ENCODE measurements at places on chromosomes 11 and 22.

DNA sequence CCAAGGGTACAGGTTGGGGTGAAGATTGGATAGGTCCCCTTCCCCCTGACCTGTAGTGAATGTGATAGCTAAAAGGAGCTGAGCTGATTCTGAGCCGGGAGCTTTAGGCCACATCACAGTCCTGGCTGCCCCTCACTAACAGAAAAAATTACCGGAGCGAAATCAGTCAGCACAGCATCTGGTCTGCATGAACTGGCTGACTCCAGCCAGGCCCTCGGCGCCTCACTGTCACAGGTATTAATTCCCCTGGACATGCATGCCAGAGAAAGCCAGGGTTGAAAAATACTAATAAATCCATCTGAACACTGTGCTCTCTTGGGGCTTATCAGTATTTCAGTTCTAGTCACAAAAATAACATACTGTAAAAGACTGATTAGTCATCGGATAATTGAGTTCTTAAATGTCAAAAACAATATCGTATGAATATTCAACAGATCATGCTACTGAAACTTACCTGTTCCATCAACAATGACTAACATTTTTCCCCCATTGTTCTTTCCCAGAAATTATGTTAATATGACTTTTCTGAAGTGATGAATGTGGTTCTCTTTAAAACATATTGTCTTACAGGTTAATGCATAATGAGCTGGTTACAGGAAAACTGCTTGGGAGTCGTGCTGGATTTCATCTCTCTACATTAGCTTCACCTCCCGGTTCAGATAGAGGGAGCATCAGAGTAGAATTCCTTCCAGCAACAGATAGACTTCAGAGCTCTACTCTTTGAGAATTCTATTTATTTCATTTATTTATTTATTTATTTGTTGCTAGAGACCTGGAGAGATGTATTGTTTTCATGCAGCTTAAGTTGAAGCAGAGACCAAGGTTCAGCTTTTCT, 387.7 kb downstream of the NXPE2 start:
- DNase-seq, result no peak
- H3K27ac ChIP-seq, result no peak overlapping the region
- no peak overlapping the region for H3K4me3 ChIP-seq
- H3K27me3 ChIP-seq, result no peaks in the 10 kb centered on the region
- H3K4me1 ChIP-seq, result no peaks in the 10 kb centered on the region

- no peak for DNase-seq
- peak overlapping the region; percentile 28 for H3K27ac ChIP-seq
- H3K4me3 ChIP-seq, result no peak overlapping the region
- H3K4me1 ChIP-seq, result peaks cover 11% of the 10 kb centered on the region
- no peaks in the 10 kb centered on the region for H3K36me3 ChIP-seq
Observed at GRCh38 chr11:93717501-93717900, 23.8 kb downstream of the TAF1D start.

DNA sequence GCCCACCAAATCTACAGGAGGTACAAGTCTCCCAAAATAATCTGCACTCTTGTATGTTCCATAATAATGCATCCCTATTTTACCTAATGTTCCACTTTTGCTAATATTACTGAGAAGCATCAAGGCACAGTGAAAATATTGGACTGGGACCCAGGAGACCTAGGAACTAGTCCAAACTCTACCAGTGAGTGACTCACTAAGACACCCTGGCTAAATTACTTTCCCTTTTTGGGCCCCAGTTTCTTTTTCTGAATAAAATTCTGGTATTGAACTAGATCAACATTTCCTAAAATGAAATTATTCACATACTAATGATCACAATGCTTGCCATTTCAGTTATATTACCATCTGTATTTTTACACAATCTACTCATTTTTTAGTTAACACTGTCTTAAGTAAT, 19.6 kb downstream of the THAP12 start:
- H3K27ac ChIP-seq, result no peak overlapping the region
- H3K36me3 ChIP-seq, result peaks cover 30% of the 10 kb centered on the region
- H3K27me3 ChIP-seq, result no peaks in the 10 kb centered on the region
- no peak for DNase-seq
- no peaks in the 10 kb centered on the region for H3K4me1 ChIP-seq

GRCh38 chr11:119982517-119983239, 155.2 kb downstream of the TRIM29 start:
- no peak overlapping the region for H3K27ac ChIP-seq
- H3K36me3 ChIP-seq, result no peaks in the 10 kb centered on the region
- no peak overlapping the region for H3K4me3 ChIP-seq

DNA sequence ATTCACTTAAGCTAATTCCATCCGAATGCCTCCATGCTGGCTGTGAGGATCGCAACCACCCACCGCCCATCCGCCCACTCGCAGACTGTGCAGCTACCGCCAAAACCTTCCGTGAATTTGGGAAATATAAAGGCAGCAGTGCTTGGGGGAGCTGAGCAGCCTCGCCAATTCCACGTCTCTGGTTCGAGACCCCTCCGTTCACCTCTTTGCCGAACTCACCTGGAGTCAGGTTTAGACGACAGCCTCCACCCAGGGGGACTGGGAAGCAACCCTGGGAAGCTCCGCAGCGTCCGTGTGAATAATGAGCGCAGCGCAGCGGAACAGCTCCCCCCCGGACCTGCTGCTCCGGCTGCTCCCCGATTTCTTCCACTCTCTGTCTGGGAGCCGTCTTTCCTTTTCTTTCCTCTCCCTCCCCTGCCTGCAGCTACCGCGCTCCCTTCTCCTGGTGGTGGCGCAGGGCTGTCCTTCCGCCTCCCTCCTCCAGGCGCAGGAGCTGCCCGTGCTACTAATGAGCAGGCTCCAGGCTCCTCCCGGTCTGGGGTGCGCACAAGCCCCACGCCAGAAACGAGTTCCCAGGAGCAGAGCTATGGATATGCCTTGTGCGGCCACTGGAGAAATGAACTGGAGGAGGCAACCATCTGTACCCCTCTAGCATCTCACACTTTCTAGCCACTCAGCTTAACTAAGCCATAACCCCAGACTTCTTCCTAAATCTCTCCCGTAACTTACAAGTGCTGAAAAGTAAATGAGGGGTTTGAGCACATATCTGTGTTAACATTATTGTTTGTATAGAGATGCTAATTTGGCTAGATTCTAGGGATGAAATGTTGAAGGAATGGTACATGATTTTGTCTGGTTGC, 107.3 kb downstream of the XKR3 start:
- H3K4me3 ChIP-seq, result no peak overlapping the region
- no peak for DNase-seq
- H3K4me1 ChIP-seq, result no peaks in the 10 kb centered on the region
- no peaks in the 10 kb centered on the region for H3K36me3 ChIP-seq

DNA sequence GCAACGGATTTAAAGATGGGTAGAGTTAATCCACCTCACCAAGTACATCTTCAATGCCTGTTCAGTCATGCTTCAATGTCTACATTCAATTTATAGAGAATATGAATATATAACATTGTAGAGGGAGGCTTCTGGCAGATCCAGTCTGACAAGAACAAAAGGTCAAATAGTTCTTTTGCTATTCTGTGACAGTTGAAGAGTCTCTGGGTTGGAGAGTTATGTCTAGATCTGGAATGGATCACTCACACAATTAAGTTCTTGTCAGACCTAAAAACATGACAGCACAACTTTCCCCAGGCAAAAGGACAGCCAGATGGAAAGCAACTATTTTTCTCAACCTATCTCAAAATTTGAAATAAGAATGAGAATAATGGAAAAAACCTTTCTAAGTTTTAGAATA, 15.3 kb upstream of the GAB2 start:
- no peaks in the 10 kb centered on the region for H3K4me1 ChIP-seq
- peaks cover 4% of the 10 kb centered on the region for H3K36me3 ChIP-seq
- H3K27ac ChIP-seq, result no peak overlapping the region
- no peak overlapping the region for H3K4me3 ChIP-seq
- DNase-seq, result no peak

All from T-cell (primary cell).